ENCODE measurements at places on chromosomes 7 and 10.

DNA sequence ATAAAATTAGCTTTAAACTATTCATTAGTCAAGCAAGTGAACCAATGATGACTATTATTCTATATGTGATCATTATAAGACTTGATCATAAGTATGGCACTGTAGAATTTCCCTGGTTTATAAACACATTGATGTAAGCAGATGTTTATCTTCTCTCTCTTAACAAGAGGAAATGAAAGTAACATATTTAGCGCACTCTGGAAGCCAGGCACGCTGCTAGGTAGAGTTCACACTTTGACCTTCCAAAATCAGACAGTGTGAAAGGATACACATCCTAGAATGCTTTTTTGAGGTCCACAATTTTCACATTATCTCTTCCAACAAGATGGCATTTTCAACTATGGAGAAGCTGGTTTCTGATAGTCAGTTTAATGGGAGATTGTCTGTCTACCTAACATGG is 529.4 kb upstream of the IGFBP3 start:
- no peak for DNase-seq

DNA sequence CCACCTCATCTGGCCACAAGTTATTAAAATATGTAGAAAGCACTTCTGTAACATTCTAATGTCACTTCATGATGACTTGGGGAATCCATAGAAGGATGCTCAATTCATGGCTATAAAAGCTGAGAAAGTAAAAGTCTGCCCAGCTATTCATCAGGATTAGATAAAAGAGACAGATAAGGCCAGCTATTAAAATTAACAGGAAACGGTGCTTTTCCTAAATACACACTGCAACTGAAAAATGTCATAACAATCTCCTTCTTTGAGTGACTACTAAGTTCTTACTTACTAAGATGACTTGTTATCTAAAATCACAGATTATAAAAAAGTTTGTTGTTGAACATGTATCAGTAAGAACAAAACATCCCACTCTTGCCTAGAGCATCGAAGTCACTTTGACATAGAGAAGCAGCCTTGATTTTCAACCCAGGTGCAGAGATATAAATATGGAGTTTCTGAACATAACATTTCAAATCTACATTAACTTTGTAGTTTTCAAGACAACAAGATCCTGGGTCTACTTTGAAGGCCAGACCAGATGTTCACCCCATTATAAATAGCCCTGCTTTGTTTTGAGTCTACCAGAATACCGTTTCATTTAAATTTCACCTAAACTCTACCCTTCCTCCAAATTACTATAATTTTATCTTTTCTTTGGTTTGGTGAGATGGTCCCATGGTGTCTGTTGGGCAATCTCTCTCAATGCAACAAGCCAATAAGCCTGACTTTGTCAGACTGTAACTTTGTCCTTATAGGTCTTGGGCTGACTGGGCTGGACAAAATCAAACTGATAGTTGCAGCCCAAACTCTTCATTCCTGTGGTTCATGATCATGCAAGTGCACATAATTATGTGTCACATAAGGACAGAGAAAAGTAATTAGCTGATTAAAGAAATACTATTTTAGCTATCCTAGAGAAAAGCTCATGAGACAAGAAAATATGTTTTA is 24.0 kb downstream of the HYCC1 start:
- no peak for DNase-seq

GRCh38 chr7:123599766-123600165 is 1.9 kb upstream of the ASB15 start:
- no peak for DNase-seq

GRCh38 chr10:1597370-1598146 is 139.8 kb downstream of the ADARB2 start:
- no peak for DNase-seq

DNA sequence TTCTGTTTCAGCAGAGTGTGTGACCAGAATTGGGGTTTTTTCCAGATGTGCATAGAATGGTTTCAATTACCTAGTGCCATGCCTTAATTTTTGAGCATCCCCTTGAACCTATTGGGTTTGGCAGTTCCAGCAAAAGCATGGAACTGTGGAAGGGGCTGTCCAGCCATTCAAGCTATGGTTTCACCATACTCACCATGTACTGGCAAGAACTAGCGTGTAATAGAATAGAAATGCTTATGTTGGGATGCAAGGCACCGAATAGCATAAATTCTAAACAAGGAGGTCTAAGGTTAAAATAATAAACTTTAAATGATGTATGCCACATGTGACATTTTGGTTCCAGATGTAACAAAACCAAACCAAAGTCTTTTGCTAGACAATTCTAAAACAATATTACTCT is 91.4 kb downstream of the MTERF1 start:
- DNase-seq: no peak

- DNase-seq: no peak
Measured at GRCh38 chr7:155964543-155964942, 152.3 kb upstream of the SHH start.

Data from activated CD4-positive, alpha-beta T cell treated with anti-CD3 and anti-CD28 coated beads for 24 hours (primary cell).